ENCODE measurements at places on chromosomes 7 and 10. TPM values are rescaled to one million over a fixed set of nuclear protein-coding genes. Genes with fewer than 3 reads are reported as not detected.

The ASB15 gene
- total RNA-seq = not detected

The SPAG6 gene
- total RNA-seq = not detected

The SCIN gene
- total RNA-seq = 107 TPM

The MSANTD7 gene
- 11.5 TPM for total RNA-seq

The NPFFR1 gene
- total RNA-seq = not detected

GRCh38 chr10:4131407-4132215, 346.6 kb upstream of the KLF6 start:
- no peak for DNase-seq

DNA sequence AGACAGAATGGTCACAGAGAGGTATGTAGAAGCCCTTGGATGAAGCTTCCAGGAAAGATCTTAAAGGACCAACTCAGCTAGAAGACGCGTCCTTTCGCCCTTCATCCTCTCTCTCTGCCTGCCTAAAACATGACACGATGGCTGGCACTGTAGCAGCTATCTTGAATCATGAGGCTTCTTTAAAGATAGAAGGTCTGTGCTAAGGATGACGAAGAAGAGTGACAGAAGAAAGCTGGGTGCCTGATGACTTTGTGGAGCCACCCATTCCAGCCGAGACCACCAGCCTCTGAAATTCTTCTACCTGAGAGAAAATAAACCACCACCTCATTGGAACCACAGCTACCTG, 25.5 kb downstream of the WDR86 start:
- DNase-seq = no peak

DNA sequence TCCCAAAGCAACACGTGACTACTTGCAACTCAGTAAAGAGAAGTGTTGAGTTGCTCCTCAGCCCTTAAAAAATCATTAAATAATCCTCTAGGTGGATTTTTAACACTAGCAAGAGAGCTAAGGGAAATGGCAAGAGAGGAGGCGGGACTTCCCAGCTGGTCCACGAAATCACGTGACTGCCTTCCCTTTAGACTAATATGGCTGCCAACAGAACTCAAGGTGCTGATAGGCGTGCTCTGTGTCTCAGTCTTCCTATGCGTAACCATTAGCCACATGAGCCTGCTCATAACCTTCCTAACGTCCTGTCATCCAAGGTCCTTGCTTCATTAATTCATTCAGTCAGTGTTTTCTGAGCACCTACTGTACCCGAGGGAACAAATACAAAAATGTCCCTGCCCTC, 66.0 kb downstream of the RSU1 start:
- no peak for DNase-seq

DNA sequence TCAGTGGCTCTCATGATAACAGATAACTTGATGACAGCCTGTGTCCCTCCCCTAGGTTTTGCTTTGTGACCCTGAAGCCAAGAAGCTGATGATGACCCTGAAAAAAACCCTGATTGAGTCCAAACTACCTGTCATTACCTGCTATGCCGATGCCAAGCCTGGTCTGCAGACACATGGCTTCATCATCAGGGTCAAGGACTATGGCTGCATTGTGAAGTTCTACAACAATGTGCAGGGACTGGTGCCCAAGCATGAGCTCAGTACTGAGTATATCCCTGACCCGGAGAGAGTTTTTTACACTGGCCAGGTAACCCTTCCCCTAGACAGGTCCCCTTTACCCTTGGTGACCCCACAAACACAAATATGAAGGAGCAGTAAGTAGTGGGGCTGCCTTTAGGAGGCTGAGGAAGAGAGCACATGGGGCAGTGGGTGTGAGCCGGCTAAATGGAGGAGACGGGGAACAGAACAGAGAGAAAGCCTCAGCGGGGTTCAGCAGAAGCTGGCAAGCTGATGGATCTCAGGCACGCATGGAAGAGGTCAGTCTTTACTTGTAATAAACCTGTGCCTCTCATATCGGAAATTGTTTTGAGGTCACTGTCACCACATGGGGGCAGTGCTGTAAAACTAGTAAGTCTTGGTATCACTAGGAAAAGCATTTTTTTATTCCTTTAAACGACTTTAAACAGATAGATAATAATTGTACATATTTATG, 20.2 kb downstream of the PDCD11 start:
- DNase-seq = peak; percentile 67

- no peak for DNase-seq
Observed at GRCh38 chr7:17546592-17546991, 248.1 kb downstream of the AHR start.

GRCh38 chr10:107930037-107930436, 765.5 kb upstream of the SORCS1 start:
- DNase-seq = no peak

- DNase-seq = no peak
Observed at GRCh38 chr10:62183442-62183841, 85.2 kb downstream of the RTKN2 start.

- no peak for DNase-seq
Observed at GRCh38 chr7:97130417-97131139, 13.1 kb downstream of the SDHAF3 start.

GRCh38 chr7:107874605-107875446, 16.2 kb upstream of the DLD start:
- DNase-seq = peak; percentile 53

DNA sequence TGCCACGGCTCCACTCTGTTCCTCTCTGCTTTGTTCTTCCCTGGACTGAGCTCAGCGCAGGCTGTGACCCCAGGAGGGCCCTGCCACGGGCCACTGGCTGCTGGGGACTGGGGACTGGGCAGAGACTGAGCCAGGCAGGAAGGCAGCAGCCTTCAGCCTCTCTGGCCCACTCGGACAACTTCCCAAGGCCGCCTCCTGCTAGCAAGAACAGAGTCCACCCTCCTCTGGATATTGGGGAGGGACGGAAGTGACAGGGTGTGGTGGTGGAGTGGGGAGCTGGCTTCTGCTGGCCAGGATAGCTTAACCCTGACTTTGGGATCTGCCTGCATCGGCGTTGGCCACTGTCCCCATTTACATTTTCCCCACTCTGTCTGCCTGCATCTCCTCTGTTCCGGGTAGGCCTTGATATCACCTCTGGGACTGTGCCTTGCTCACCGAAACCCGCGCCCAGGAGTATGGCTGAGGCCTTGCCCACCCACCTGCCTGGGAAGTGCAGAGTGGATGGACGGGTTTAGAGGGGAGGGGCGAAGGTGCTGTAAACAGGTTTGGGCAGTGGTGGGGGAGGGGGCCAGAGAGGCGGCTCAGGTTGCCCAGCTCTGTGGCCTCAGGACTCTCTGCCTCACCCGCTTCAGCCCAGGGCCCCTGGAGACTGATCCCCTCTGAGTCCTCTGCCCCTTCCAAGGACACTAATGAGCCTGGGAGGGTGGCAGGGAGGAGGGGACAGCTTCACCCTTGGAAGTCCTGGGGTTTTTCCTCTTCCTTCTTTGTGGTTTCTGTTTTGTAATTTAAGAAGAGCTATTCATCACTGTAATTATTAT, 1.2 kb downstream of the CLDN4 start:
- DNase-seq = peak; percentile 81

DNA sequence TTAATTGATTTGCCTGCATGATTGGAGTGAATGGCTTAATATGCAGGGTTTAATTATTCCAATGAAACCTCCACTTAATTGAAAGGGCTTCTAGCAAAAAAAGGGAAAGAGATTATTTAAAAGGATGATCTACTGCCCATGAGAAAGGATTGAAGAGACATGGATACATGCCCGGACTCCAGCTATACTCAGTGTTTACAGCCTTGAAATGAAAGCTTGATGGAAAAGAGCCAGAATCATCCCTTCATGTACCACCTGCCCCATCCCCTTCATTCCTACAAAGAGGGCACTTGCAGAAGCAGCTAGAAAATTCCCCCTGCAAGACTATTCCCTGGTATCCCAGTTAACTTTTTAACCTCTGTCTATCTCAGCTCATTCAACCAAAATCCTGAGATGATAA, 78.4 kb downstream of the CARD11 start:
- DNase-seq = no peak

GRCh38 chr7:85078181-85078580, 108.7 kb downstream of the SEMA3D start:
- no peak for DNase-seq

DNA sequence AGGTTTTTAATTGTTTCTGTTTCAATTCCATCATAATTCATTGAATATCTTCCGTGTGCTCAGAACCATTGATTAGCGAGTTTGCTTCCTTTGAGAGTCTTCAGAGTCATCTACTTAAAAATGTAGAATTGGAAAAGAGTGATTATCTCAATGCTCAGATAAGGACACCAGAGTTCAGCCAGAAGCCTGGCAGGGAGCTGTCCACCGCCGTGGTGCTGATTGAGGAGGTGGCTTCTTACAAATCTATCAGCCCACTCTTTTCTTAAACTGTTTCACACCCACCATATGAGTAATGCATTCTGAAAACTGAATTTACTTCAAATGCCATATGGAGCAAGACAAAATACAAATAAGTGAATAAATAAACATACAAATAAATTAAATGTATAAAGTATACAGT, 79.3 kb downstream of the INSYN2A start:
- peak; percentile 35 for DNase-seq

DNA sequence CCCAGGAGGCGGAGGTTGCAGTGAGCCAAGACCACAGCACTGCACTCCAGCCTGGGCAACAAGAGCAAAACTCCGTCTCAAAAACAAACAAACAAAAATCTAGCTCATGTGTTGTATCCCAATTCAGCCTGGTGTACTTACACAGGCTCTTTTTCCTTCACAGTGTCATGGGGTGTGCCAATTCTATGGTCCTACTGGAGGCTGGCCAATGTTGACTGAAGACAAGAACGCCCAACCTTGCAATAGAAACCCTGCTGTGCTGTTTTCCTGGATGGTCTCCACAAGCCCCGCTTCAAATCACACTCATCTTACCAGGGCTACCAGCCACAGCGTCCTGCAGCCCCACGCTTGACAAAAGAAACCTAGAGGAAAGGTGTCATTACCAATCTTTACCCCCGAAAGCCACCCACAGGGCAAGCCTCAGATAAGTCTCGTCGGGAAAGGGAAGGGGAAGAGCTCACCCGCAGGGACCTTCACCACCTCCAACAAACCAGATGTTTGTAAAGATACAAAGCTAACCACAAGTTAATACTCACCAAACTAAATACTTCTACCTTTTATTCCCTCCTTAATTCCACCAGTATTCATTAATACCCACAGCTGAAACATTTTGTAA, 64.8 kb downstream of the TNS3 start:
- DNase-seq = peak; percentile 70

DNA sequence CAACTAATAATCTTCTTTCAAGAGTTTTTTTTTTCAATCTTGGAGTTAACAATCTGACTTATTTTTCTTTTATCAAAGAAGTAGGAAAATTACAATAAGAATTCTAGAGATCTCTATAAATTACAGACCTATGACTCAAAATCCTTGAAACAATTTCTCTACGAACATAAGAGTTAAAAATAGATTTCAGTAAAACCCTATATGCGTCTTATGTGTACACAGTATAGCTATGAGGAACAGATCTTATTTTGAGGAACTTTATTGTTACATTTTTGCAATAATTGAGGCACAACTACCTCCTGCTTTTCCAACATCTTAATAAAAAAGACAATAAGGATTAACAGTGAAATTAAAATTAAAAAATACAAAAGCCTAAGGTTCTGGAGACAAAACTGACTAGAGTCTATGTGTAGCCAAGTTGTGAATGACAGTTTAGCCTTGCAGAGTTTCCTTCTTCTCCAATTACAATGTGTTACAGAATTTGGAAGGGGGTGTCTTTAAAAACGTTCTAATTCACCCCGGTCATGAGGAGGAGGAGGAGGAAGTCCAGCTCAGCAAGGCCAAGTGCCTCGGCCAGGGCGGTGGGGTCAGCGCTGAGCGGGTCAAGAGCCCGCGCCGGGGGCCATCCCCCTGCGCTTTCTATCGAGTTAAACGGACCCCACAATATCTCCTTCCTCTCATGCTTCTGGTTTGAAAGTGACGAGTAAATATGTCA, 40.5 kb downstream of the AMZ1 start:
- no peak for DNase-seq

DNA sequence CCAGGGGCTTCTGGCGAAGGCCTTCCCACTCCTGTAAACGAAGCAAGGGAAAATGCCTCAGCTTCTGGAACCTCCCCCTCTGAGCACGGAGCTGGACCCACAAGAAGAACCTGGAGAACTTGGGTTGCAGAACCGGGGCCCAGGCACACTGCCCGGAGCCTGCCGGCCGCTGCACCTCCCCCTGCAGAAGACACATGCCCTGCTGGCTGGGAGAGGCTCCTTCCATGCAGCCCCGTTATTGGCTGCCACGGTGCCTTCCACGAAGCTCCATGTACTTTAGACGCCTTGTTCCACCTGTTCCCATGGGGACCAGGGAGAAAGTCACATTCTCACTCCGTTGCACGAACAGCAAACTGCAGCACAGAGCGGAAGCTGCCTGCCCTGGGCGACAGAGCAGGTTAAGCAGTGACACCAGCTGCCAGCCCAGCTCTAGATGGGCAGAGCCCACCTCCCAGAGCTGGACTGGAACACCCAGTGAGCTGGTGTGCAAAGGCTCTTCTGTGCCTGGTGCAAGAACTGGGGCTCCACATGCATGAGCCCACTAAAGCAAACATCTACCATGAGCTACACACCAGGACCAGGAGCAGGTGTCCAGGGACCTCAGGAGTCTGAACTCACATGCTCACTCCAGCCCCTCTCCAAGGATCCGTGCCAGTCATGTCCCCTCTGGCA, 70.1 kb downstream of the TNS3 start:
- no peak for DNase-seq

DNA sequence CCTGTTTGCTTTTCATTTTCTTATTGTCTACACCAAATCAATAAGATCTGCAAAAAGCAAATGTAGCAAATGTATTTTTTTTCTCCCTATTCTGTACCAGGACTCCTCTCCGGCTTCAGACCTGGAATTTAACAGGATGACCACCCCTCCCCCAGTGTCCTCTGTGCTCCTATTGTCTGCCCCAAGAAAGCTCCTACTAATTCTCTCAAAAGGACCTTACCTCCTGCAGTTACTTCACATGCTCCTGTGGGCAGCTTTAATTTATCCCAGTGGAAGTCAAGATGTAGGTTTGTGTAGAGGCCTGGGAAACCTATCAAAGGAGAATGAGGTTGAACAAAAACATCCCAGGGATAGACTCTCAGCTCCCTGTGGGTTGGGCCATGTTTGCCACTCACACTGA, 31.3 kb downstream of the PLXNA4 start:
- no peak for DNase-seq

- DNase-seq = no peak
Observed at GRCh38 chr7:157541295-157542067, 204.7 kb downstream of the DNAJB6 start.

DNA sequence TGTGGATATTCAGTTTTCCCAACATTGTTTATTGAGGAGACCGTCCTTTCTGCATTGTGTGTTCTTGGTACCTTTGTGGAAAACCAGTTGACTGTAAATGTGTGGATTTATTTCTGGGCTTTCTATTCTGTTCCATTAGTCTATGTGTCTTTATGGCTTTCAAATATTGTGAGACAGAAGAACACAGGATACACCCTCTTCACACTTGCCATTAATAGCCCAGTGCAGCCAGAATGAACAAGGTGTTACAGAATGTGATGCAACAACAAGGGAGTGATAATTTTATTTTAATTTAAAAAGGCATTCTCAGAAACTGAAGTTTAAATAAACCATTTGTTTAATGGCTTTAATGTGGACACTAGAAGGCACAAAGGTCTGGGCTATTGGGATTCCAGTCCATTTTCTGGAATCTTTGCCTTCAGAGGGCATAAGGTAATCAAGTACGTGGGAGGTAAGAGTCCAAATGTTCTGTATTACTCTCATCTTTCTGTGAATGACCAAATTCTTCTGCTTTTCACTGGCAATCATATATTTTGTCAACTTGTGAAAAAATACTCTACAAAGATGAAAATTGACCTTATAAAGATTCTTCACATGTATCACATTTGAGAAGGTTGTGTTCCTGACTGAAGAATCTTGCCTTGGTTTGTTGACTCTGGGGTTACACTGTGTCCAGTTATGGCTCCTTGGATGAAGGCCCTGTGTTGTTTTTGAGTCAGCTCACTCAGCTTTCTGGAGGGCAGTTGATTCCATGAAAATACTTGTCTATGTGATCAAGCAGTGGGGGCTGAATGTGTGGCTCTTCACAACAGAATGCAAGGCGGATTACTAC, 962.7 kb downstream of the LRMDA start:
- DNase-seq = no peak
